Activated T-helper 17 cell treated with anti-CD3 and anti-CD28 coated beads, Interleukin-2, amount 50 U/mL, for 72 hours (primary cell): ENCODE measurements at places on chromosomes 6 and 20.

DNA sequence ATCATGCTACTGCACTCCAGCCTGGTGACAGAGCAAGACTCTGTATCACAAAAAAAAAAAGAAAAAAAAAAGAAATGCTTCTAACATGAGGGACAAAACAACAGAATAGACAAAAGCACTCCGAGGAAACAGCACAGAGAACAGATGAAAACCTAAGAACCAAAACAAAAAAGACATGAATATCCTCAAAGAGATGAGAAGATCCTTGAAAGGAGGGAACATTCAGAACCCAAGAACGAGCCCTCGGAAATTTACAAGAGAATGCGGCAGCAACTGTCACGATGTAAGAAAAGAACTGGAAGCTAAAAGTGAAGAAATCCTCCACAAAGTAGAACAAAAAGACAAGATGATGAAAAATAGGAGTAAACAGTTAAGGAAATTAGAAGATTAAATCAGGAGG, 21.2 kb downstream of the ADA start:
- no peak for ATAC-seq

GRCh38 chr6:157383471-157383870, 2.5 kb downstream of the ZDHHC14 start:
- no peak for ATAC-seq

GRCh38 chr6:105591053-105591452, 188.2 kb upstream of the PREP start:
- peak; percentile 79 for ATAC-seq

- ATAC-seq: no peak
Observed at GRCh38 chr20:4038676-4039370, 23.5 kb upstream of the RNF24 start.

- ATAC-seq: no peak
Observed at GRCh38 chr20:40691566-40692239, 2.7 kb upstream of the MAFB start.

DNA sequence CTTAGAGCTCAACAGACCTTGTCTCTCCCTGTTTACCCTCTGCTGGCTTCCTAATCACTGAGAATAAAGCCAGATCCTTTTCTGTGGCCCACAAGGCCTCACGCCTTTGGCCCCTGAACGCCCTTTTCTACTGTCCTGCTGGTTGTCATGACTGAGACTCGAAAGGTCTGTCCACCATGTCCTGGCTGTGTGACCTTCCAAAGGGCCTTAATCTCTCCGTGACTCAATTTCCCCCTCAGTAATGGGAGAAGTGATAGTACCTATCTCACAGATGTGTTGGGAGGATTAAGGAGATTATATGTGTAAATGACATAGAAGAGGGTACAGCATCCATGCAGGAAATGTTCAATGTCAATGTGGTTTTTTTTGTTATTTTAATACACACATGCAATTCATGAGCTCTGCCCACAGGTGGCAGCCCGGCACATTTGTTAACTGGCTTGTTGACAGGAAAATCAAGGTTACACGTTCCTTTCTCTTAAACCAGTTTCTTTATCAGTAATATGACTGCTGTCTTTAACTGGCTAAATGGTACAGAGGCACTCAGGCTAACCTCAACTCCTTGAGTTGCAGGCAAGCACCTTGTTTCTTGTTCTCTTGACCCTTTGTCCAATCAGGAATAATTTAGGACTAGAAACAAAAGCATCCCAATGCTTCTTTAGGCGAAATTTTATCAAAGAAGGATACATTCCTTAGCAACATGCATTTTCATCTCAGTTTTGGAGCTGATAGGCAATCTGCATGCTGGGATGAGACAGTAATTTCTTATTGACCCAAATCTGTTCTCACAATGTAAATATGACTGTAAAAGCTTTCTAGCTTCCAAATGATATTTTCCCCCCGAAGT, 16.6 kb downstream of the SLC22A1 start:
- peak; percentile 64 for ATAC-seq

GRCh38 chr6:144321839-144322591, 36.9 kb downstream of the UTRN start:
- no peak for ATAC-seq

DNA sequence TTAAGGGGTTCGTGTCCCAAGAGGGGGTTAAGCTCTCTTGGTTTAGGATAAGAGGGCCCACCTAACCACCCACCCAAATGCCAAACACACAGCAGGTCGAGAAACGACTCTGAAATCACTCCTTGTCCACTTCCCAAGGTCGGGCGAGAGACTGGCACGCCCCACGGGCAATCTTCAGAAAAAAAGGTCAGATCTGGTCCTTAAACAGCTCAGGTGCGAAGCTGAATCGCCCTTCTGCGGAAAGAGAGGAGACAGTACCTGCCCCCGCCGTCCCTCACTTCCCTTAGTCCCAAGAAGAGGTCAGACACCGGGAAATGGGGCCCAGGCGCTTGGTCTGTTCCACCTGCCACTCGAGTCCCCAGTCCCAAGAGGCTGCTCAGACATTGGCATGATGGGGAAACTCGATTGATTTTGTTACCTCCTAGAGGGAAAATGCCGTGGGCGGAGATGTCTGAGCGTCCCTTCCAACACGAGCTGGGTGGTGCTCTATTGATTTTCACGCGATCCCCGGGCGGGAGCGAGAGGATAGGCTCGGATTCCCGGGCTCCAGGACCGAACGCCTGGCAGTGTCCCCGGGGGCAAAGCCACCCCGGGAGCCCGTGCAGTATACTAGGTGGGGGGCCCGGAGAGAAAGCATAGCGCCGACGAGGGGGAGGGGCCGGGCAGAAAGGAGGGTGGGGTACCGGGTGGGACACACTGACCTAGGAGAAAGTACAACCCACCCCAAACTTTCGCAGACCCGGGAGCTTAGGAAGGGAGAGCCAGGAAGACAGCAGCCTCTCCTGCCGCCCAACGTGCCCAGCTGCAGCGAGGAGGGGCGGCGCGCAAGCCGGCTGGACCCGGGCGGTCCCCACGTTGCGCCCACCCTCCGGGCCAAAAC, 1.1 kb upstream of the SAMD5 start:
- no peak for ATAC-seq

- ATAC-seq: no peak
Observed at GRCh38 chr20:33539129-33539528, 49.2 kb downstream of the CBFA2T2 start.

DNA sequence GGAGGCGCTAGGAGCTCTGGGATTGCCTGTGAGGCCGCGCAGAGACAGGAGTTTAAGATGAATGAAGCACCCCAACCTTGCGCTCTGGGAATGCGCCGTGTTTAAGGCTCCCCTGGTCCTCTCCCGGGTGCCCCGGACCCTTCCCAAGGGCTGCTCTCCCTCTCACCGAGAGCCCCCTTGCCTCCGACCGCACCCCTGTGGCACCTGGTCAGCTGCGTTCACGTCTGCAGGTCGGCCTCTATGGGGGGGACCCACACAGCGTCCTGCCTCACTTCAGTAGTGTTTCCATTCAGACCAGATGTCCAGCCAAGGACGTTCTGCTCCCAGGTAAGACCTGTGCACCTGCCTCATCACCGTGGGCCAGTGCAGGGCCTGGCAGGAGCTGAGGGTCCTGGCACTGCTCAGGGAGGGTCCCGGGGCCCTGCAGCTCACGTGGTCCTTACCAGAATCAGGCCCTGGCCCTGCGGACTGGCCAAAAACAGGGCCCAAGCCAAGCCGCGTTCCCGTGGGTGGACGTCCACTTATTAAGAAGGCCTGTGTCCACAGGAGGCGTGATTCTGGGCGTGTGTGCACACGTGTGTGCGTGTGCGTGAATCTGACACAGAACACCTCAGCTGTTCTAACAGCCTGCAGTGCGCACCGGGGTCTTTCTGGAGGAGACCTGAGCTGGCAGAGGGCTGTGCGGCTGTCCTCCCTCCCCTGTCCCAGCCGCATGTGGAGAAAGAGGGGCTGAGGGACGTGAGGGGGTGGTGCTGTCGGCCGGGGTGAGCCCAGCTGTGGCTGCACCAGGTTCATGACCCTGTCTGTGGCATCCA, 79.9 kb upstream of the BHLHE23 start:
- ATAC-seq: no peak

DNA sequence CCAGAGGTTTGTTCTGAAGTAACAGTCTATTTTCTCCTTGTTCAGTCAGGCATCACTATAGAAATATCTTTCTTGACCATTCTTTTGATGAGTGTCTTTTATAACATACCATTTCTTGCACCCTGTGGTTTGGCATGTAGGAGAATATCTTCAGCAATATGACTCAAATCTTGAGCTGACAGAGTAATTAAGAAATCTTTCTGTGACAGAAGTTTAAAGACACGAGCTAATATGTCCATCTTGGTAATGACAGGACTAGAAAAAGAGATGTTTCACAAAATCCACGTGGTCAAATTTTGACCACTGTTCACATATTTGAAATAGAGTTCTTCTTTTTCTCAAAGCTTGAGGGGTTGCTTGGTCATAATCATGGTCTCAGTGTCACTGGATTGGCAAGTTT, 149.9 kb downstream of the MYB start:
- ATAC-seq: no peak

DNA sequence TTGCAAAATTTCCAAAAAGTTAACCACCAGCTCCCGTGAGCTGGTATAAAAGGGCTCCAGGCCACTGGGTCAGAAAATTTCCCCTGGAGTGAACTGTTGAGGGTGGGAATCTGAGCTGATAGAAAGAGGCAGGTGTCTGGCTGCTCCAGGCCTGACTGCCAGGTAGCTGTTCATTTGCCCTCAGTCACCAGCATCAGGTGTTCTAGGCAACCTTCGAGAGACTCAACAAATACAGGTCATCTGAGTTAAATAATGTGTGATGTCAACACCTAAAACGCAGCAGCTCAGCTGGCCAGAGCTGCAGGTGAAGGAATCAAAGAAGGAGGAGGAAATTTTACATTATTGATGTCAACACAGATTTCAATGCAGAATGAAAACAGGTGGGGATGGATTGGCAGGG, 46.7 kb downstream of the KCNK5 start:
- ATAC-seq: no peak

GRCh38 chr6:89180971-89181370, 35.1 kb downstream of the PM20D2 start:
- no peak for ATAC-seq

DNA sequence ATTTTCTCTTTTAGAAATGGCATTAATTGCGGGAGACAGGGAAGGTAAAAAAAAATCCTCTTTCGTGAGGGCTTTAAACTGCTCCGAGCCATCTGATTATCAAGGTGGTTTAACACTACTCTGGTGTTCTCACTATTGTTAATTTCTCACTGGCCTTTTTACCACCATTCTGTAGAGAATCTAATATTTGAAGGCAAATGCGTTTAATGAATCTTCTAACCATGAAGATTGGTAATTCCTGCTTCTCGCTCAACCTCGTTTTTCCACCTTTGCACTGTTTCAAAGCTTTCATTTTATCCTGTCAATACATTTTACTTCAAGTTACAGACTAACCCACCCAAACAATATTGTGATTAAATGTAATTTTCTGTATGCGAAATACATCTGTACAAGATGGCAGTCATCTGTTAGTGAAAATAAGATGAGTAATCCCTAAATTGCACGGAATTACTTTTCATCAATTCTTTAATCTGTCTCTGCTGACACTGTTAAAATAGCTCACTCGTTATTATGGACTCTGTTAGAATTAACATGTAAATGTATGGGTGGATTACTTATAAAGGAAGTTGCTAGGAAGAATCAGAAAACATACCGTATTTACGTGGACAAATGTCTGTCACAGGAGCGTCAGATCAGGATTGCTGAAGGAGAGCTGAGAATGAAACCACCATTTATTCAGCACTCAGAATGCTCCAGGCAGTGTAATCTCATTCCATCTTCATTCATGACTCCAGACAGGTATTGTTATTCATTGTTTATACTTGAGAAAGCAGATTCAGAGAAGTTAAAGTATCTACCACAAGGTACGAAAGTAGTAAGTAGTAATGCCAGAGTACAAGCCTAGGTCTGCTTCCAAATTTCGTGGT, 1.1 kb upstream of the LCA5 start:
- no peak for ATAC-seq

DNA sequence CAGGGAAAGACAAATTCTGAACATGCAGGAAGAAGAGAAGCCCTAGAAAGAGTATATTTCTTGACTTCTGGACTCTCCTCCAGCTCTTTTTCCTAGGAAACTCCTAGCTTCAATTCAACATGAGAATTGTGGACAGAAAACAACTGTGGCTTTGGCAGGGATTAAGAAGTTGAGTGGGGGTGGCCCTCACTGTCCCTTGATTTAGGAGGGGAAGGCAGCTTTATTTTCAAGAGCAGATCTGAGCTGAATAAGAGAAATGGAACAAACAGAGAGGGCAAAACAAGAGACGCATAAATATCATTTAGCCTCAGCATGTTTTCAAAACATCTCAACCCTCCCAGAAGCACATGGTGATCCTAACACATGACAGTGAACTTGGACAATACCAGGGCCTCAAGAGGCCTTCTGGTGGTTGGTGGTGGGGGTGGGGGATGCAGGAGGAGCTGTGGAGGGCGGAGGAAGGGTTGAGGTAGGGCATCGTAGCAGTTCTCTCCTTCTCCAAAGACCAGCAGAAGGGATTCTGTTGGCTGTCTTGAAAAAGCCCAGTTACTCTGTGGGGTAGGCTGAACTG, 21.1 kb upstream of the TAGAP start:
- no peak for ATAC-seq

DNA sequence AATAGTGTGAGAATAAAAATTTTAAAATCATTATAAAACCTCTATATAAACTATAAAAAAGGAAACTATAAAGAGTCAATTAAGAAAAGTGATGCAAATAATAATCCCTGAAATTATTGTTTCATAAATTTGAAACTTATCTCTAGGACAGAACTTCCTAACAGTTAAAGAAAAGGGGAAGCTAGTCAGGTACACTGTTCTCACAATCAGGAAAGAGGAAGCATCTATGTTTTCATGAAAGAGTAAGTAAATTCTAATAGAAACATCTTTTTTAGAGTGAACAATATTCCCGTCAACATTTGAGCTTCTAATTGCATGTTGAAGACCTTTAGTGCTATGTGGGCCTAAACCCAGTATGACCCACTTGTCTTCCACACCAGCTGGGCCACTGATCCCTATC, 1.2 kb upstream of the ADGRF1 start:
- no peak for ATAC-seq

- ATAC-seq: no peak
Observed at GRCh38 chr20:60473211-60473610, 515.0 kb downstream of the CDH26 start.

DNA sequence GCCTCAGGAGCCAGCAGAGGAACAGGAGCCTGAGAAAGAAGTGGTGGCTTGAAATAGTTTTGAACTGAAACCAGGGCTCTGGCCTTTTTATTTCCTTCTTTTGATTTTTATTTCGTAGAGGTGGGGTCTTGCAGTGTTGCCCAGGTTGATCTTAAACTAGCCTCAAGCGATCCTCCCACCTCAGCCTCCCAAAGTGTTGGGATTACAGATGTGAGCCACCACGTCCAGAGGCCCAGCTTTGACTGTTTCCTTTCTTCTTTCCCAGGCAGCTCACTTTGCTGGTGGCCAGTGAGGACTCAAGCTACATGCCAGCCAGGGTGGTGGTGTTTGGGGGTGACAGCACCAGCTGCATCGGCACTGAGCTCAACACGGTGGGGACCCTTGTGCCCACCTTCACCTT, 20.5 kb downstream of the CUL9 start:
- no peak for ATAC-seq

- no peak for ATAC-seq
Observed at GRCh38 chr6:147063469-147064031, 140.7 kb upstream of the STXBP5 start.

GRCh38 chr20:39676857-39677391, 714.8 kb downstream of the DHX35 start:
- ATAC-seq: no peak
